ENCODE measurements at places on chromosomes 7 and 10. TPM values are rescaled to one million over a fixed set of nuclear protein-coding genes. Genes with fewer than 3 reads are reported as not detected.

The ENKUR gene
- total RNA-seq, result not detected

The FOXP2 gene
- not detected for total RNA-seq

The GTF2IRD1 gene
- total RNA-seq, result 3.1 TPM

DNA sequence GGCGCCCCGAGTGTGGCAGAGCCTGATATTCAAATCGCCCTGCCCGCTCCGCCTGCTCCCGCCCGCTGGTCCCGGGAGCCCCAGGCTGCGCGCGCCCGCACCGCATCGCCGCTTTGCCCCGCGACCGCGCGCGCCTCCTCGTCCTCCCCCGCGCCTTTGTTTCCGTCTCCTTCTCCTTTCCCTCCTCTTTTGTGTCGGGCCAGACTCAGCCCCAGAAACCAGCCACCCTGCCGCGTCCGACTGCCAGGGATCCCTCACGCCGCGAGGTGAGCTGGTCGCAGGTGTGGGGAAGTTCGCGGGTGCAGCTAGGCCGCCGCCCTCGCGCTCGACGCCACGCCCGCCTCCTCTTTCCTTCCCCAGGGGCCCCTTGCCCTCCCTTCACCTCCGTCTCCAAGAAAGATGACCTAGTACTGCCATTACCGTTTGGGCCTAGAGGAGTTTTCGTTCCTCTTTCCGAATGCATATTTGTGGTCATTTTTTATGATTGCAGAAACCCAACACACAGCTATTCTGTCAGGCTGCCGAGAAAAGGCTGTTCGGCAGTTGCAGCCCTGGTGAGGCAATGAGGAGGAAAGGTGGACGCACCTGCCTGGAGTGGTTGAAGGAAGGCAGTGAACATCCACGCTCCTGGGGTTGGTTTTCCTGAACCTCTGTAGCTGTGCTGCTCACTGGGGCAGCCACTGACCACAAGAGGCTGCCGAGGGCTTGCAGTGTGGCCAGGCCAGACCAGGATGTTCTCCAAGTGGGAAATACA is 107.3 kb downstream of the SNX10 start:
- H3K4me1 ChIP-seq, result peaks cover 11% of the 10 kb centered on the region
- no peak overlapping the region for H3K27ac ChIP-seq
- H3K36me3 ChIP-seq, result no peaks in the 10 kb centered on the region

- no peaks in the 10 kb centered on the region for H3K27me3 ChIP-seq
- no peaks in the 10 kb centered on the region for H3K36me3 ChIP-seq
- no peaks in the 10 kb centered on the region for H3K4me1 ChIP-seq
- DNase-seq, result no peak
Observed at GRCh38 chr7:41162612-41163011, 540.3 kb downstream of the INHBA start.

DNA sequence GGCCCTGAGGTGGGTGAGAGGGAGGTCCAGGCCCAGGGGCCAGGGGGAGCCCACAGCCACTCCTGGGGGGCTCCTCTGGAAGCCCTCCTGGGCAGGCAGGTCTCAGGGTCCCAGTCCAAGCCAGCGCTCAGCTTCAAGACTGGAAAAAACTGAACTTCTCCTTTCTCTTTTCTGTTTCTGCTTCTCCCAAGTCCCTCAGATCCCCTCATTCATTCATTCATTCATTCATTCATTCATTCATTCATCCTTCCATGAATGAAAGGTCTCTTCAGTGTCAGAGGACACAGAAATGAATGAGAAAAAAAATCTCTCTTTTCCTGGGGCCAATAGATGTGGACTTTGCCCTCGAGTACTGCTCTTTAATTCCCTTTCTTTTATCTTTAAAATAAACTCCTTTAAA is 34.6 kb upstream of the PSMG3 start:
- no peaks in the 10 kb centered on the region for H3K4me1 ChIP-seq
- H3K36me3 ChIP-seq, result no peaks in the 10 kb centered on the region
- H3K27me3 ChIP-seq, result peaks cover 13% of the 10 kb centered on the region
- H3K27ac ChIP-seq, result no peak overlapping the region
- no peak for DNase-seq

DNA sequence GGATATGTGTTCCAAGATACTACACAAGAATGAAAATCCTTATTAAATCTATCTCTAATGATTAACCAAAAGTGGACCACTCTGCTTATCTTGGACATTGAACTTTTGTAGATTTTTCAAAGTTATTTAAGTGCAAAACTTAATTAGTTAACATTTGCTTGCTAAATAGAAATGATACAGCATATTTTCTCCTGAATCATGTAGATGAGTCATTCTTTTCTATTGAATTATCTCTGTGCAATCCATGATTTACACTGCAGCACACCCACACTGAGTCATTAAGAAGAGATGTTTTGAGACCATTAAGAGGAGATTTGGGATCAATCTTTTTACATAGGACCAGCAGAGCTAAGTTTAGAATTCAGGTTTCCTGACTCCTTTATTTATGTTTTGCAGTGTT is 6.6 kb upstream of the ABCC2 start:
- H3K27me3 ChIP-seq, result no peaks in the 10 kb centered on the region
- peaks cover 9% of the 10 kb centered on the region for H3K4me1 ChIP-seq
- no peak for DNase-seq
- no peak overlapping the region for H3K4me3 ChIP-seq
- H3K36me3 ChIP-seq, result no peaks in the 10 kb centered on the region
- no peak overlapping the region for H3K27ac ChIP-seq

- no peaks in the 10 kb centered on the region for H3K36me3 ChIP-seq
- no peak overlapping the region for H3K4me3 ChIP-seq
- H3K27ac ChIP-seq, result no peak overlapping the region
- DNase-seq, result no peak
- no peaks in the 10 kb centered on the region for H3K4me1 ChIP-seq
Observed at GRCh38 chr7:157909370-157909769, 572.6 kb downstream of the DNAJB6 start.

DNA sequence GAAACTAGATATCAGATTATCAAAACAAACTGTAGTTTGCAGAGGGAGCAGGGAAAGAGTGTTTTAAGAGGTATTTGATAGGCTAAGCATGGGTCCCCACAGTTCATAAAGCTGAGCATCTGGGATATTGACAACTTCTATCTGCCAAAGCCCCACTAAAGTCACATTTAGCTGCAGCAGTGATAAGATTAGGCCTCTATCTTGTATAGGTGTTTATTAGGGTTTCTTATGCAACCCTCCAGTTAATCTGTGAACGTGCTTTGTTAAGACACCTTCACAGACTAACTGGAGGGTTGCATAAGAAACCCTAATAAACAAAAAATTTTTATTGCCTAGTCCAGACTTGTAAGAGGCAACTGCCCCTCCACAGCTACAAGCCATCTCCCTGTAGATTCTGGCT is 78.0 kb downstream of the CYP51A1 start:
- peaks cover 13% of the 10 kb centered on the region for H3K4me1 ChIP-seq
- no peak for DNase-seq
- H3K27ac ChIP-seq, result no peak overlapping the region
- H3K36me3 ChIP-seq, result no peaks in the 10 kb centered on the region

DNA sequence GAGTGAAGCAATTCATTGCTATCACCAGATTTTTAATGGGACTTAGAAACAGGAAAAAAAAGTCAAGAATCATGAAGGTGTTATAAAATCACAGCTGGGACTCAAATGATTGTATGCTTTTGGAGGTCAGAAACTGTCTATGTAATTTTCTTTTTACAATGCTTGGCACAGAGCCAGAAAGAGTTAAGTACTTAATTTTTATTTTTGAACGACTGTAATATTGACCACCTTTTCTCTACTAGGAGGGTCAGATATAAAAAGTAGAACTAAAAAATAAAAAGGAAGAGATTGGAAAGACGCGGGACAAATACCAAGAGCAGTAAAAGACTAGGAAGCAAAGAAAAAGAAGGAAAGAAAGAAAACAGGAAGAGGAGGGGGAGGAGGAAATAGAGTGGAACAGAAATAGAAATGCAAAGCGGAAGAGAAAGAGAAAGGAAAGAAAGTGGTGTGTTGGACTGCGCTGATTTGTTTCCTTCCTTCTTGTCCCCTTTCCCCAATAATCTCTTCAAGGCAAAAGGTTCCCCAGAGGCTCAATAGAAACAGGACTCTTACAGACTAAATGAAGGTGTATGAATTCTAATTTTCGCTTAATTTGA is 23.2 kb upstream of the C1GALT1 start:
- peak overlapping the region; percentile 88 for H3K27ac ChIP-seq
- peaks cover 11% of the 10 kb centered on the region for H3K36me3 ChIP-seq
- no peak for DNase-seq
- H3K27me3 ChIP-seq, result no peaks in the 10 kb centered on the region

DNA sequence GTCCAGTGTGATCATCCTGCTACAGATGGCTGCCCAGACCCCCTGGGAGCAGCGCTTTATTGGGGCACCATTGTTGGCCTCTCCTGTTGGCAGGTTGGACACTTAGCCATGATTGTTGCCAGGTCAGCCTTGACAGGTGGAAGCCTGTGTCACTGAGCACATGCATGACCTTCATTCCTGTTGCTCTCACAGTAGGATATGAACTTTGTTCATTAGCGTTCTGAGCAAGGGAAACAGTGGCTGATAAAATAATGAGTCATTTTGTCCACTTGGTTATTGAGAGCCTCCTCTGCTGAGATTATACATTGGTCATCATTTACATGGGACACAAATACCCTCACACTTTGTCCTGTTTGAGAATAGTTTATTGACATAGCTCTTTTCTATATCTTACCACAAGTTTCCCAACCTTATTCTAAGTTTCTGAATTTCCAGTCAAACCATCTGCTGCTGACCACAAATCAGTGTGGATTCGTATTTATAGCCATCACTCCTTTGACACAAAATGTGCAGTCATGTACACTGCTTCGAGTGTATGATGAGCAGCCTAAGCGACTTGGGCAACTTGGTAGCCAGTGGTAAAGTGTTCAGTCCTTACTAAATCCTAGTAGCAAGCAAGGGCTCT is 102.6 kb downstream of the TPST1 start:
- H3K27ac ChIP-seq, result no peak overlapping the region
- H3K27me3 ChIP-seq, result no peaks in the 10 kb centered on the region
- H3K36me3 ChIP-seq, result no peaks in the 10 kb centered on the region
- no peak for DNase-seq

GRCh38 chr10:125226005-125226404 is 65.6 kb upstream of the CTBP2 start:
- no peak overlapping the region for H3K27ac ChIP-seq
- no peaks in the 10 kb centered on the region for H3K36me3 ChIP-seq
- no peak overlapping the region for H3K4me3 ChIP-seq
- DNase-seq, result no peak
- H3K27me3 ChIP-seq, result no peaks in the 10 kb centered on the region

Measured in activated T-cell treated with anti-CD3 and anti-CD28 coated beads, Interleukin-2, amount 50 U/mL, for 72 hours (primary cell).